A673 (cell line): ENCODE measurements at places on chromosomes 7 and 10.

DNA sequence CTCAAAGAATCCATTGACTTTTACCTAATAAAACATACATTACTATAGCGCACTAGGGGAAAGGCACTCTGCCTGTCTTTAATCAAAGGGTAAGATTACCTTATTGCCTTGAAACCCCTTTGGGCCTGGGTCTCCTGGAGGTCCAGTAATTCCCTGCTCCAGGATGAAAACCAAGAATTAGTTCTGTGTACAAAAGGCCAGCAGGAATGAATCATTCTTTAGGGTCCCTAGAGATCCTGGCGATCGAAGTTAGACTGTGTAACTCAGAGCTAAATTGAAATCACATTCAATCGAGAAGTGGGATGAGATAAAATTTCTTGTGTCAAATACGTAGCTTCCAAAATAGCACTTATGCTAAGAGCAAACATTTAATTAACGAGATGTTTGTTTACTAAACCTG is 29.8 kb downstream of the COL28A1 start:
- peaks cover 7% of the 10 kb centered on the region for H3K27me3 ChIP-seq
- no peak for DNase-seq
- H3K4me1 ChIP-seq, result peaks cover 17% of the 10 kb centered on the region
- no peak overlapping the region for H3K4me3 ChIP-seq

DNA sequence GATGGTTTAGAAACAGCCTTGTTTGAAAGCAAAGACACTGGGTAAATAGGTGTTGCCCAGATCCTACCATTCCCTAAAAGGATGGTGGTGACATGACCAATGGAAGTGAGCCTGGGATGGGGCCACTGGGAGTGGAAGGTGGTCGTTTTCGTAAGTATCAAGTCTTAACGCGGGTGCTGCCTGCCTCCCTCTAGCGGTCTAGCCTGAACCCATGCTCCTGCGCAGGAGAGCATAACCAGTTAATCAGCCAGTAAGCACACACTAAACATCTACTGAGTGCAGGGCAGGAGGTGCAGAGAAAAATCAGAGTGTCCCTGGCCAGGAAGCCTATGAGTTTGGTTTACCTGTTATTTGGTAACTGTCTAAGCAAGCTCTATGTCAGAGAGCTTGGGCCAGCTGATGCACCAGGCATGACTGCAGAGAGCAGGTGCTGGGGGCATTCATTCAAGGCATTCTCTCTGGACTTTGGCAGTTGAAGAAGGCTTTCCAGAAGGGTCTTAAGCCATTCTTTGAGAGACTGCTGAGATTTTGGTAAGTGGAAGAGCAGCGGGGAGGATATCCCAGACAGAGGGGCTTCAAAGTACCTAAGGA is 930 bp downstream of the GARIN1A start:
- no peaks in the 10 kb centered on the region for H3K4me1 ChIP-seq
- H3K27me3 ChIP-seq, result no peaks in the 10 kb centered on the region
- peak; percentile 25 for DNase-seq
- no peak overlapping the region for H3K27ac ChIP-seq

- no peak overlapping the region for H3K4me3 ChIP-seq
- H3K27me3 ChIP-seq, result no peaks in the 10 kb centered on the region
- no peak for DNase-seq
- no peak overlapping the region for H3K27ac ChIP-seq
- peaks cover 3% of the 10 kb centered on the region for H3K4me1 ChIP-seq
These were observed 87.1 kb downstream of the TEX36 start for GRCh38 chr10:125595911-125596310.

GRCh38 chr10:6511347-6511746 is 68.7 kb downstream of the PRKCQ start:
- H3K4me3 ChIP-seq, result no peak overlapping the region
- peaks cover 100% of the 10 kb centered on the region for H3K27me3 ChIP-seq
- no peaks in the 10 kb centered on the region for H3K4me1 ChIP-seq
- no peaks in the 10 kb centered on the region for H3K36me3 ChIP-seq
- no peak overlapping the region for H3K27ac ChIP-seq

DNA sequence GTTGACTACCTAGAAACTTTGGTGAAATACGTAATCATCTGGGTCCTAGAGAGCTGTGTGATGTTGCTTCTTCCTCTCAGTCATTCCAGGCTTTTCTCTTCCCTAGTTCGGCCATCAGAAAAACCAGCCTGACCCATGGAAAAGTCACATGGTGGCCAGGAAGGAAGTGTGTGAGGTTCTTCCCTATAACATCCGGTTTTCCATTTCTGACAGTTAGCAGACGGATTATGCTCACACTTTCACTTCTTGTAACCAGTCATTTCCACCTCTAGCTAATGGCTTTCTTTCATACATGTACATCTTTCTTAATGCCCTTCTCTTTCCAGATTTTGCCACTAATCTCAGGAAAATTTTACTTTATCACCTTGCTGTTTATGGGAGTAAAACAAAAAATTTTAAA is 110.0 kb upstream of the GLCCI1 start:
- H3K27ac ChIP-seq, result no peak overlapping the region
- no peaks in the 10 kb centered on the region for H3K36me3 ChIP-seq
- no peaks in the 10 kb centered on the region for H3K4me1 ChIP-seq

GRCh38 chr7:50754684-50755083 is 28.0 kb downstream of the GRB10 start:
- H3K27ac ChIP-seq, result no peak overlapping the region
- no peak overlapping the region for H3K4me3 ChIP-seq
- no peaks in the 10 kb centered on the region for H3K27me3 ChIP-seq
- H3K36me3 ChIP-seq, result no peaks in the 10 kb centered on the region

GRCh38 chr7:82745117-82745516 is 301.5 kb upstream of the CACNA2D1 start:
- H3K27me3 ChIP-seq, result no peaks in the 10 kb centered on the region
- H3K27ac ChIP-seq, result no peak overlapping the region
- no peaks in the 10 kb centered on the region for H3K4me1 ChIP-seq
- no peak overlapping the region for H3K4me3 ChIP-seq
- DNase-seq, result no peak

DNA sequence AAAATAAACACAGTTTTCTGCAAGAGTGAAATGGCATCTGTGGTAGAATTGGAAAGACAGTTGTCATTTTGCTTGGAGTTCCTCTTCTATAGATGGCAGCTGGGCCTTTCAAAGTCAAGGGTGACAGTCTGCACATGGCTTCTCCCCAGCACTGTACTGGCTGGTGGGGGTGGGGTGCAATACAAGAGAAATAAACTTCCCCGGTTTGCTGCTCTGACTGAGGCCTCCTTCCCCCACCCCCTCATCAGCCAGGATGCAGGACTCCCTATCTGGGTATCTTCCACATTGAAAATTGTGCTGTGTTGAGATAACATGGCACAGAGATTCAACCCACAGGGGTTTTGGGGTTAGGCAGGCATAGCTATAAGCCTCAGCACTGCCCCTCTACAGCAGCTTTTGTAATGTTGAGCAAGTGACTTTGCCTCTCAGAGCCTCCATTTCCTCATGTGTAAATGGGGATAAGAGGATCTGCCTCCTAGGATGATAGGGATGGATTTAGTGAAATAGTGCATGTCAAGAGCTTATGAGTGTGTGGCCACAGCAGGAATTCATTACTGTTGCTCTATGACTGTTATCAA is 85.8 kb upstream of the WDR11 start:
- no peaks in the 10 kb centered on the region for H3K4me1 ChIP-seq
- H3K27ac ChIP-seq, result no peak overlapping the region
- H3K4me3 ChIP-seq, result no peak overlapping the region
- H3K27me3 ChIP-seq, result peaks cover 30% of the 10 kb centered on the region
- no peaks in the 10 kb centered on the region for H3K36me3 ChIP-seq

DNA sequence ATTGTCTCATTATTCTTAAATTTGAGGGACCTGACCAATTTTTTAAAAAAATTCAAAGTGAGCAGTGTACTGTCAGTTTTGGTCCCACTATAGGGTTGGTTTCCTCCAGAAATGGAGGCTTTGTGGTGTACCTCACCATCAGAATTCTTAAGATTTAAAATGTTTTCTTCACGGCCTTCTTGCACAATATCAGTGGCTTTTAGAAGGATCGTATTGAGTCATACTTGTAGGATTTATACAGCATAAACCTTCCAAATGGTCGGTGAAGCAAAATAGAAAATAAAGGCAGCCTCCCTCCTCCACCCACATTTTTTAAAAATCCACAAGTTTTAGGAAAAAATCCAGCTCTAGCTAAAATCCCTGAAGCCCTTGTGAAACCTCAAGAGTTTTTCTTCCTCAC is 126.4 kb downstream of the RNLS start:
- H3K27ac ChIP-seq, result no peak overlapping the region
- no peaks in the 10 kb centered on the region for H3K36me3 ChIP-seq
- no peak for DNase-seq

DNA sequence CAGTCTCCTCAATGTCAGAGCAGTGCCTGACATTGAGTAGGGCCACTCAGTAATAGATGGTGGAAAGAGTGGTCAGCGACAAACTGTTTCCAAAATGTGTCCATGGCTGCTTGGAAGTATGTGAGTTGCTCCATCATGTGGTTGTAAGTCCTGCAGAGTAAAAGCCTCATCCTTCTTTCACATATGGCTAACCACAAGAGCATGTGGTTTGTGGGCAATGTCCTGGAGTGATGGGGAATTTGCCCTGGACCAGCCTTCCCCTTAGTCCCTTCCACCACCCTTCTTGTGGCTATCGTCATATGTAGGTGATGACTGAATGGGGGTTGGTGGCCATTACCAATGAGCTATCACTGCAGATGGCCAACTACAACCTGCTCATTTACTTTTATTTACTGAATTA is 33.0 kb upstream of the PLXNA4 start:
- no peaks in the 10 kb centered on the region for H3K36me3 ChIP-seq
- peaks cover 10% of the 10 kb centered on the region for H3K27me3 ChIP-seq
- no peaks in the 10 kb centered on the region for H3K4me1 ChIP-seq
- no peak overlapping the region for H3K4me3 ChIP-seq
- DNase-seq, result no peak

GRCh38 chr10:72379062-72379461 is 24.3 kb upstream of the DNAJB12 start:
- no peak overlapping the region for H3K4me3 ChIP-seq
- H3K27ac ChIP-seq, result no peak overlapping the region
- H3K27me3 ChIP-seq, result no peaks in the 10 kb centered on the region
- peaks cover 30% of the 10 kb centered on the region for H3K4me1 ChIP-seq
- no peaks in the 10 kb centered on the region for H3K36me3 ChIP-seq
- DNase-seq, result peak; percentile 40

GRCh38 chr10:35487336-35488034 is 117.7 kb upstream of the GJD4 start:
- H3K4me1 ChIP-seq, result peaks cover 5% of the 10 kb centered on the region
- no peak overlapping the region for H3K27ac ChIP-seq
- H3K4me3 ChIP-seq, result no peak overlapping the region

DNA sequence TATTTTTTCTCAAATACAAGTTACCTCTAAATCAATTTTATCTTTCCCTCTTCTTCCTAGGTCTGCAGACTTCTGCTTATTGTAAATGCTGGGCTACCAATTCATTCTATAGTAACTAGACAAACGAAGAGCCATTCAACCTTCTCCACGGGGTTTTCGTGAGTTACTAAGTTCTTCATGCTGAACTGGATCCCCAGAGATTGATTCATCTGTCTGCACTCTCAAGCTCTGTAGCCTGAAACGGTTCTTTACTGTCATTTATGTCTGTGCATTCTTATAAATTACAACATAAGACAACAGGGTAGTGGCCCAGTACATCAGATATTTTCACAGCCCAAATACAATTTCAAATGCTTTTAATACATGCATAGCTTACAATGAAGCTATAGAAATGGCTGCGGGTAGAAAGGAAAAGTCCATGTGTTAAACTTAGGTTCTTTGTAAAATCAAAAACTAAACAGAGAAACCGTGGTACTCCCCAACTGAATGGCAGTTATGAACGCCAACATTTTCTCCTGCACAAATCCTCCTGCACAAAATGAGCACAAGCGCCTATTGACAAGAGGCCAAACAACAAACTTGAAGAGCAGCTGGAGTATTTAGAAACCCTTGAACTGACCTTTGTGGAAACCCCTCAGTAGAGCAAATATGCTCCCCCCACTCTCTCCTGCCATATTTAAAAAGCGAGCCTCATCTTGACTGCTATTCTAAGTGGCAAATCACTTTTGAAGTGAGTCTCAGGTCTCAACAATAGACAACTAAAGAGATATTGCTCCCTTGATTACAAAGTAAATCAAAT is 20.7 kb downstream of the LAMB1 start:
- H3K27ac ChIP-seq, result no peak overlapping the region
- H3K4me1 ChIP-seq, result no peaks in the 10 kb centered on the region
- no peaks in the 10 kb centered on the region for H3K27me3 ChIP-seq

DNA sequence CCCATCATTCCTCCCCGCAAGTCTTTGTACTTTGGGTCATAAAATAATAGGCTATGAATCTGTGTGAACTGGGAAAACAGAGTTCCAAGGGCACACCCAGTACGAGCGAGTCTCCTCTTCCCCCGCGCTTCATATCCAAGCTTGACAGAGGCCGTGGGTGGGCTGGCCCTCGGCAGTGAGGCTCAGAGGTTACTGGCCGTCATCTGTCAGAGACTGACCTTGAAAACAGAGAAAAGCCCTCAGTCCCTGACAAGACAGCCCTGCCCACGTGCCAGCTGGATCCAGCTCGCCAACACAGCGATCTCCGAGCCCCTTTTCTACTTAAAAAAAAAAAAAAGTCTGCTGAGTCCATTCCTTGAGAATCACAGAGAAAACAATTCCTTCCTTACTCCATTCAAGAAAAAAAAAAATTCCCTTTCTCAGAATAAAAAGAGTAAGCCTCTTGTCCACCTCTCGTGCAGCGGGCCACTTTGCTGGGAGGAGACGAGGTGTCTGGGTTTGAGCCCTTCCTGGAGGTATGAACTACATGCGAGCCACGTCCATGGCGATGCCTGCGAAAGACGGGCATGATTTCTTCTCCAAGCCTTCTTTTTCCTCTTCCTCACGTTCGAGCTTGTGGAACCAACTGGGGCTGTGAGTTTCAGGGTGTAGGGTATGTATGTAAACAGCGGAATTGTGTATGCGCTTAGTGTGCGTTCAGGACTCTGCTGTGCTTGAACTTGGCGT is 744 bp upstream of the BICC1 start:
- peak overlapping the region; percentile 53 for H3K4me3 ChIP-seq
- H3K4me1 ChIP-seq, result no peaks in the 10 kb centered on the region
- H3K27me3 ChIP-seq, result peaks cover 64% of the 10 kb centered on the region

GRCh38 chr10:125711110-125711750 is 8.3 kb upstream of the EDRF1 start:
- no peaks in the 10 kb centered on the region for H3K36me3 ChIP-seq
- H3K27me3 ChIP-seq, result no peaks in the 10 kb centered on the region
- DNase-seq, result no peak
- H3K27ac ChIP-seq, result no peak overlapping the region

GRCh38 chr10:35355971-35356724 is 19.8 kb downstream of the CCNY start:
- DNase-seq, result no peak
- H3K27me3 ChIP-seq, result no peaks in the 10 kb centered on the region
- no peaks in the 10 kb centered on the region for H3K36me3 ChIP-seq
- no peak overlapping the region for H3K4me3 ChIP-seq

DNA sequence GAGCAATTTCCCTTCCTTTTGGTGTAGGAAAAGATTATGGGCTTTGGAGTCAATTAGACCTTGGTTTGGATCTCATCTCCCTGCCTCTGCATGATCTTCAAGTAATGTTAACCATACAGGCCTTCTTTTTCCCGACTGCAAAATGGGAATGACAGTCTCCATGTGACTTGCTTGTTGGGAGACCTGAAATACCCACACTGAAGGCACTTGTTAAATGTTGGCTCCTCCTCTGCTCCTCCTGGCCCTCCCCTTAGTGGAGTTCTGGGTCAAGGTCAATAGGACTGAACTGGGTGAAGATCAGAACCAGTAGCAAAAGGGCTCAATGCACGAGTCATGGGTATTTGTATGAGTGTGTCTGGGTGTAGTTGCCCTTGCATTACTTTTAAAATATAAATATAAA is 179.4 kb upstream of the PRR15 start:
- no peaks in the 10 kb centered on the region for H3K27me3 ChIP-seq
- peaks cover 64% of the 10 kb centered on the region for H3K4me1 ChIP-seq
- H3K36me3 ChIP-seq, result no peaks in the 10 kb centered on the region
- no peak overlapping the region for H3K4me3 ChIP-seq
- DNase-seq, result no peak

- H3K27me3 ChIP-seq, result no peaks in the 10 kb centered on the region
- H3K27ac ChIP-seq, result no peak overlapping the region
- H3K4me1 ChIP-seq, result no peaks in the 10 kb centered on the region
- H3K36me3 ChIP-seq, result no peaks in the 10 kb centered on the region
These were observed 281.8 kb downstream of the KCNMA1 start for GRCh38 chr10:77355844-77356243.
